Inflammatory macrophage treated with lipopolysaccharide for 4 hours (primary cell): ENCODE measurements at places on chromosomes 5 and 9.

- DNase-seq, result no peak
Measured at GRCh38 chr9:74644023-74644422, 146.9 kb downstream of the RORB start.

DNA sequence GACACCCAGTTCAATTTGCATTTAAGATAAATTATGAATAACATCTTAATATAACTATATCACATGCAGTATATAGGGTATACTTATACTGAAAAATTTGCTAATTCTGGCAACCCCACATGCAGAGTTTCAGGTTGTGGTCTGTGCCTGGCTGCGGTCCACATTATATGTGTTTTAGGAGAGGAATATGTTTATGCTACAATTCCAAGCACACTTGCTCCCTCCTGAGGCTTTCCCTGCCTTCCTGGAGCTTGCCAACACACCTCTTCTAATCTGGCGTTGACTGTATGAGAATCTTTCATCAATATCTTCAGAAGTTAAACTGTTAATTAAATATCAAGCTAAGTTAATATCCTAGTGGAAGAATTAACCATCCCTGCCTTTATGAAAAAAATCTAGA is 45.2 kb downstream of the SEMA5A start:
- DNase-seq, result no peak

DNA sequence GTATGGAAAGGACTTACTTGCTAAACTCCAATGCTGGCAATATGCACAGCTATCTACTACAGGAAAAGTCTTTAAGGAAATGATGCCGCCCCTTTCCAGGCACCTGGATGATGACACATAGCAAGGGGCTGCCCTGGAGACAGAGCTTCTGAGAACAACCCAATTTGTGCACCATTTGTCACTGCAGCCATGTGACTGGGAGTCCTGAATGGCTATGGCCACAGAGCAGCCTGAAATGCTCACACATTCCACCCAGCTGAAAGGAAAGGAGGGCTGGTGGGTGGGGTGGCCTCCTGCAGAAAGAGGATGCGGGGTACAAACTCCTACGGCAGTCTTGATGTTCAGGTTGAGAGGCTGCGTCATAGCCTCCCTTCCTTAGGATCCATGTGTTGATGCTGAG is 70.1 kb upstream of the FSTL4 start:
- DNase-seq, result no peak

DNA sequence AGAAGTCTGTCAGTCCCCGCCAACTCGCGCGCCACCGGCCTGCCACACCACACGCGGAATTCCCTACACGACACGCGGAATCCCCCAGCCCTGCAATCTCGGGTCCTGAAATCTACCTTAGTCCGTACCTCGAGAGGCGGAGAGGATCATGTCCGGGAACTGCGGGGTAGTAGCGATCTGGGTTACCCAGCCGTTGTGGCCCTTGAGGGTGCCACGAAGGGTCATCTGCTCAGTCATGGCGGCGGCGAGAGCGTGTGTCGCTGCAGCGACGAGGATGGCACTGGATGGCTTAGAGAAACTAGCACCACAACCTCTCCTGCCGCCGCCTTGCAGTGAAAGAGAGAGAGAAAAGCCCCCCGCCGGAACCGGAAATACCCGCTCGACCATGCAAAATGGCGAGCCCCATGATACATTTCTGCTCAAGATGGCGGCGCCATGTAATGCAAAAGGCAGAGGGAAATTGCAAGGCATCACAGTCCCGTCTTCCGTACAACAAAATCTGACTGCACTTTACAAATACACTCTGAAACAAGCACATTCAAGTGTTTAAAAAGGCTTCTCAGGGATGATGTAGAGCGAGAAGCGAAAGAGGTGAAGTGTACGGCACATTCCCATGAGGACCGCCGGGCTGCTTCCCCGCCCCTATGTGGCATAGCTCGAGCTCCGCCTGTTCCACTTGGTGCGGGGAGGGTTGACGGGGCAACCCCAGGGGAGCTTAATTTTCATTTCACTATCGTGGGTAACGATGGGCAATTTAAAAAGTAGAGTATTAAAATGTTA is at the start of gene RACK1:
Gene RACK1 (minus strand): TSS at position 343 of the 780 bp plus-strand sequence. CDS start 106 bp downstream, at position 237.
- DNase-seq, result peak; percentile 86

DNA sequence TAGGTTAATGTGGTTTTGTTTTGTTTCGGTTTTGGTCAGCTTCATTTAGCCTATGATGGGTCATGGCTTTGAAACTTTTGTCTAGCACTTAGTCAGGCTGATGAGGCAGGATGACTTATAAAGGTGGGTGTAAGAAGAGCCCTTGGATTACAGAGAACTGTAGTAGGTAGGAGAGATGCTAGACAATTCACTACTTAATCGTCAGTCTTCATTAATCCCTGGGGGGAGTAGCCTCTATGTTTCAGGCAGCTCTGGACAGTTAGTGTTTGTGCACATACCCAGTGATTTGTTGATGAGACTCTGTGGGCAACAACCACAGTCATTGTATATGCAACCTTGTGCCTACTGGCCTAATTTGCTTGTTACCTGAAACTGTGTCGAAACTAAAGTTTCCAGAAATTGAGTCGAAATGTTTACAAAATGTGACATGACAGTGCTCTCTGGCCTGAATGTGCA is 113.3 kb downstream of the MTREX start:
- no peak for DNase-seq

DNA sequence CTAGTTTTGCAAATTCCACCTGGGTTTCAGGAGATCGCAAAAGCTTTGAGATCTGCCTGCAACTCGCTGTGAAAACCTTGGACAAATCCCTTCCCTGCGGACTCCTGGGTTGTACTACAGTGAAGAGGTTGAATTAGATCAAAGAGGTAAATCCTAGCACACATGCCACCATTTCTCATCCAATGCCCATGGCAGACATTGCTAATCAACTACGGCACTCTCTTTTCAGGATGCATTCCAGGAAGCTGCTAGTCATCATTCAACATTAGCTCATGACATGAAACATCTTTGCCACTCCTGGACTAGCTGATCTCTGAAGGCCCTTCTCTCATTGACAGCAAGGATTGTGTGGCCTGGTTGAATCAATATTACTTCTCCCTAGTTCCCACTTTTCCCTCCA is 46.1 kb downstream of the PCDH1 start:
- DNase-seq, result no peak

GRCh38 chr5:55472642-55473041 is 62.1 kb downstream of the PLPP1 start:
- no peak for DNase-seq

- DNase-seq, result peak; percentile 71
Measured at GRCh38 chr9:35842020-35842745, 13.2 kb downstream of the TMEM8B start.

- DNase-seq, result no peak
Measured at GRCh38 chr9:95242613-95243012, 74.9 kb downstream of the FANCC start.

GRCh38 chr5:115463983-115464382 is 80.6 kb downstream of the FEM1C start:
- no peak for DNase-seq

- no peak for DNase-seq
Measured at GRCh38 chr5:81601919-81602318, 149.0 kb downstream of the SSBP2 start.

- no peak for DNase-seq
Measured at GRCh38 chr5:2200261-2200950, 317.7 kb upstream of the IRX4 start.

- no peak for DNase-seq
Measured at GRCh38 chr5:41876678-41877077, 6.5 kb upstream of the OXCT1 start.

GRCh38 chr5:113056988-113057387 is 80.4 kb downstream of the DCP2 start:
- DNase-seq, result peak; percentile 47

DNA sequence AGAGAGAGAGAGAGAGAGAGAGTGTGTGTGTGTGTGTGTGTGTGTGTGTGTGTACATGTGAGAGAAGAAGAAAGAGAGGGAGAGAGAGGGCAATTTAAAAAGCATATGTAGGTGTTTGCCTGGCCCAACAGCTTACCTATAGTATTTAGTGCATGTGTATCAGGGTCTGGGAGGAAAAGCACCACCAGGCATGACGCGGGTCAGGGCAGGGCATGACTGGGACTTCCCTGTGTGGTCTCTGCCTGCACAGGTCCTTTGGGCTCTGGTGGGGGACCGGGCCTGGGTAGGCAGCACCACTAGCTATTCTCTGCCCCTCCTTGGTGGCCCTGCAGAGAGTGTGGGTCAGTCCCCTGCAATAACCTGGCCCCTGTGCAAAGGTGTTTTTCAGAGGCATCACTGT is 16.1 kb downstream of the IL9 start:
- no peak for DNase-seq
